T-cell (primary cell): ENCODE measurements at places on chromosomes 2 and 18. TPM values are rescaled to one million over a fixed set of nuclear protein-coding genes. Genes with fewer than 3 reads are reported as not detected.

- DNase-seq = peak; percentile 74
Measured at GRCh38 chr2:84939426-84940087, 31.4 kb upstream of the KCMF1 start.

DNA sequence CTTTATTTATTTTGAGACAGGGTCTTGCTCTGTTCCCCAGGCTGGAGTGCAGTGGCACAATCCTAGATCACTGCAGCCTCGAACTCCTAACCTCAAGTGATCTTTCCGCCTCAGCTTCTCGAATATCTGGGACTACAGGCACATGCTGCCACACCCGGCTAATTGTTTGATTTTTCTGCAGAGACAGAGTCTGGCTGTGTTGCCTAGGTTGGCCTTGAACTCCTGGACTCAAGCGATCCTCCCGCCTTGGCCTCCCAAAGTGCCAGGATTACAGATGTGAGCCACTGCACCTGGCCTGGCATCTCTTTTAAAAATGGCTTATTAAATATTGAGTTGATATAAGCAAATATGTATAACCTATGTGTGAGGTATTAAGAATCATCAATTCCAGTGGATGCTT is 209.5 kb downstream of the FAM210A start:
- DNase-seq = no peak

DNA sequence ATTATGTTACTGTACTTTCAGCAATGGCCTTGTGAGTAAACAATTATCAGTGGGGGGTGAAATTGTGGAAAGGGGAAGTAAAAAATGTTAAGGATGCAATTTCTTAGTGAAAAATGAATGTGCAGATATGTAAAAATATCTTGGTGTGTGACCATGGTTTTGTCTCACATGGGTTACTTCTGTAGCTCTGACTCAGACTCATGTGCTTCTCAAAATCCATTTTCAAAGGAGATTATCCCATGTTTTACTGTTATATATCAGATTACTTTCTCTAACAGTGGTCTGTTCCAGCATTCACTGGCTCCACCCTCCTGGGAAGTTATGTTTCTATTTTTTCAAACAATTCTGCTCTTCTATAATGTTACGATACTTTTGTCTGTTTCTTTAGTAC is 298.2 kb upstream of the COL3A1 start:
- no peak for DNase-seq

DNA sequence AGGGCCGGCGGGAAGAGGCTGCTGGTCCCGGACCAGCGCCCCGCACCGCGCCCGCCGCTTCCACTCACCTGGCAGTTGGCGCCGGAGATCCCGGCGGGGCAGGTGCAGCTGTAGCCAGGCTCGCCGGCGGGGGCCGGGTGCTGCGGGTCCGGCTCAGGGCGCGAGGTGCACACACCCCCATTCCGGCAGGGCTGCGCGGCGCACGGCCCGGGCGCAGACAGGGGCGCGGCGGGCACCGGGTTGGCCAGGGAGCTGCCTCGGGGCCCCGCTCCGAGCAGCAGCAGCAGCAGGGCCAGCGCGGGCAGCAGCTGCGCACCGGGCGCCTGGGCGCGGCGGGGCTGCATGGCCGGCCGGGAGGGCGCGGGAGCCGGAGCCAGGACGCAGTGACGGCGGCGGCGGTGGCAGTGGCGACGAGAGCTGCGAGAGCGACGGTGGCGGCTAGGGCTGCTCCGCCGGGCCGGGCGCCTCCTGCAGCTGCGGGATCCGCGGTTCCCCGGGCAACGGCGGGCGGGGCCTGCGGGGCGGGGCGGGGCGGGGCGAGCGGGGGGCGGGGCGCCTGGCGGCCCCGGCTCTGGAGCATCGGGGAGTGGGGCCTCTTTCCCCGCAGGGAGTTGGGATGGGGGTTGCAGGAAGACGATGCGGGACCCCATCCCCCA is at the start of gene DNER:
DNER (minus strand) TSS at position 476 of the 656 bp plus-strand sequence; CDS start at position 344, 132 bp downstream.
- no peak for DNase-seq

GRCh38 chr2:54897420-54898310 is 152.6 kb downstream of the RTN4 start:
- no peak for DNase-seq

- DNase-seq = no peak
Measured at GRCh38 chr2:152682663-152683062, 34.6 kb downstream of the PRPF40A start.

DNA sequence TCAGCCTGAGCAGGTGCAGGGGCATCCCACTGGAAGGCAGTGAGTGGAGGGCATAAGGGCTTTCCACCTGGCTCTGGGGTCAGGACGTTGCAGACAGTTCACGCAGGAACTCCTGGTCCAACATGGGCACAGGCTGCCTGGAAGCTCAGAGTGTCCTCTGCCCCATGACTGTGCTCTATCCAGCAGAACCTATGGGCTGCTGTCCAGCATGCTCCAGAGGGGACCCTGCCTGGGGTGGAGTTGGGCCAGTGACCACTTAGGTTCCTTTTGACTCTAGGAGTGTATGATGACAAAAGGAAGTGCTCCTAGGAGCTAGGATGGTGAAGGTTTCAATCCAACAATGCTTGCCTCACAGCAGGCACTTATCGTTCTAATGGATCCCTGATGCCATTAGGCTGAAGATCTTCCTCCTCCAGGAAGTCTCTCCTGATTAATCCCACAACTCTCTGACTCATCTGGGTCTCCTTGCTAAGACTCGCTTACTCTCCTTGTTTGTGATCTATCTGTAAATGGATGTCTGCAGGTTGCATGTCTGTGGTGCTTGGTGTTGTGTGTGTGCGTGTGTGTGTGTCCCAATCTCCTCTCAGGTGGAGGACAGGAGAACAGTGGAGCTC is 224.0 kb downstream of the CELF4 start:
- DNase-seq = no peak

DNA sequence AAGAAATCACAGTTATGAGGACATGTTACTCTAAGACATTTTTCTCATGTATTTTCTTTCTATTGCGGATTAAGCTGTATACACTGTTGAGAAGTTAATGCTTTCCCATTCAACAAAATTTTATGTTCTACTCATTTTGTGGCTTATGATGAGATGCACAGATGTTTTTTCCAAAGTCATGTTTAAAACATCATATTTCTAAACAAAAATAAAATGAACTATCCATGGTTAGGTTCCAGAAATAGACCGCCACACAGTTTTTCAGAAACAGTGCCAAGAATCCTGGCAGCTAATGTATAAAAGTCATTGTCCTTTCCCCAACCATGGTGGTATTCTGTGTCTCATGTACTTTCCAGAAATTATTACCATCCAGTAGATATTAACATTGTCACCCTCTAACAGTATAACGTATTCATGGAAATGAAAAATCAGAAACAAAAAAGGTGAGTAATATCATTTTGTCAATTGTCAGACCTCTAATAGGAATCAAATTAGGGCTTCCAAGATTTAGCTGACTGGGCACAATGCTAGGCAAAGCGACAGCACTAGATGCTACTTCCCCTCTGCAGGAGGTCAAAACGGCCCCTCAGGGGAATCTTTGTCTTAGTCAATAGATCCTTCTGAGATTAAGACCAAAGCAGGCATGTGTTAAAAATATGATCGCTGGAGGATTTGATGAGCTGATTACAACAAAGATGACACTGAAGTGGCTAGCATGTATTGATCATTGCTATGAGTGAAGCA is 54.4 kb upstream of the ZNF397 start:
- no peak for DNase-seq

- no peak for DNase-seq
Measured at GRCh38 chr2:238427435-238428162, 872 bp downstream of the ASB1 start.

CHRNA1 gene
- not detected for total RNA-seq

CTDP1 gene
- total RNA-seq = 59.4 TPM

RTP5 gene
- total RNA-seq = 0.26 TPM

MPHOSPH10 gene
- 40.1 TPM for total RNA-seq

CFAP65 gene
- 0.16 TPM for total RNA-seq

FIGLA gene
- total RNA-seq = not detected

ACP1 gene
- 85.5 TPM for total RNA-seq
